ENCODE measurements at places on chromosomes 6 and 20.

DNA sequence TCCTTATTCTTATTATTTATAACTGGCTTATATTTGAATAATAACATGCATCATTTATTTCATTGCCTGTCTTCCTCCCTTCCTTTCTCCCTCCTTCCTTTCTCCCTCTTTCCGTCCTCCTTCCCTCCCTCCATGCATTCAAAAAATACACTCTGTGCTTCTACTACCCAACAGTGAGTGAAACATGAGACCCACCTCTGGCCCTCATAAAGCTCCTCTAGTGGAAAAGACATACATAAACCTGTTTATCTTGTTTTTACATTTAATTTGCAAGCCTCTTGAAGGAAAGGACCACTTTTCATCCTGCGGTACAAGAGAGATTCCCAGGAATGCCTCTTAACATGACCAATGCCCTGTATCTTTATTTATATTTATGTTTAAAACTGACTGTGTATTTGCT lies 21.8 kb upstream of the ISM1 start:
- no peak for ATAC-seq

- no peak for ATAC-seq
These were observed 17.8 kb downstream of the LRFN2 start for GRCh38 chr6:40569162-40569910.

DNA sequence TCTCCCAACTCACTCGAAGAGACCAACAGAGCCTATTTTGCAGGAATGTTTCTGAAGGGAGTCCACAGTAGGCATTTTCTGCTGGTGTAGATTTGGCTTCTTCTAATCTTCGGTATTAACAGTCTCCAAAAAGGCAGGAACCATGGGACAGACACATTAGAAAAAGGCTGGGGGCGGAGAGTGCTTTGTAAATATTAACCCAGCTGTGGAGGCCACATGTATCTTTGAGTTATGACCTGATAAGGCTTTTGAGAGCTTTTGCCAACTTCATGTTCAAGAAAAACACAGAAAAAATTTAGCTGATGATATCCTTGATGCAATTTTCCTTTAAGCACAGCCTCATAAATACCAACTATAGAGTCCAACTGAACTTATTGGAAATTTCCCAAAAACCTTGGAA lies 119.4 kb upstream of the TSHZ2 start:
- no peak for ATAC-seq

GRCh38 chr20:45115829-45116228 lies 855 bp upstream of the WFDC5 start:
- ATAC-seq, result no peak

DNA sequence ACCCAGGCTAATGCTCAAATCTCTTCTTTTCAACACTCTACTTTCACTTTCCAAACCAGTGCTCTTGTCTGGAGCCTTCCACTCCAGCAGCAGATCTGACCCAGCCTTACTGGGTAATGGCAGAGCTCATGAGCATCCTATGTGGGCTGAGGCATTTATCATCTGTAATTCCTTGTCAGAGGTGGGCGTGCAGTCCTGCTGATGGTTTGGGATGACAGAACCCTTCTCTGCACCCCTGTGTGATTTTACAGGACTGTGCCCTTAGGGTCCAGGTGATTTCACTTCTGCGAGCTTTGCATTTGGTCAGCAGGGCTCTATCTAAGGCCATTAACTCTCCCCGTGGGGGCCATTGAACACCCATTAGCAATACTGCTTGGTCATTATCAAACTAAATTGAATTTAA lies 55.4 kb downstream of the LAMA4 start:
- no peak for ATAC-seq

DNA sequence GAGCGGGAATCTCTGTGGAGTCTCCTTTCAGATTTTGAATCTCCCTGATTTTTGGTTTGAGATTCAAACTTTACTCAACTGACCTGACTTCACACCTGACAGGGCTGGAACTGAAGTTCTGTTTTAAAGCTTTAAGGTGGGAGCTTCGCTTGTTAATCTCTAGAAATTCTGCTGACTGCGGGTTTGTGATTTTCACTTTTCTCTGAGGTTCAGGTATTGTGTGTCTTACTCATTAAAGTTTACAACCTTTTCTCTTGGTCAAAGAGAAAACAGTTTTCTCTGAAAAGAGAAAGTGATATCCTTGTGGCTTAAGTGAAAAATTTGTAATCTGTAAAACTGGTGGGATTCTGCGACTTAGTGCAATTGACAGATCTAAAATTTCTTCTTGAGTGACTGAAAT lies 20.7 kb upstream of the IGF2R start:
- no peak for ATAC-seq

GRCh38 chr6:15256538-15257271 lies 10.8 kb downstream of the JARID2 start:
- no peak for ATAC-seq

DNA sequence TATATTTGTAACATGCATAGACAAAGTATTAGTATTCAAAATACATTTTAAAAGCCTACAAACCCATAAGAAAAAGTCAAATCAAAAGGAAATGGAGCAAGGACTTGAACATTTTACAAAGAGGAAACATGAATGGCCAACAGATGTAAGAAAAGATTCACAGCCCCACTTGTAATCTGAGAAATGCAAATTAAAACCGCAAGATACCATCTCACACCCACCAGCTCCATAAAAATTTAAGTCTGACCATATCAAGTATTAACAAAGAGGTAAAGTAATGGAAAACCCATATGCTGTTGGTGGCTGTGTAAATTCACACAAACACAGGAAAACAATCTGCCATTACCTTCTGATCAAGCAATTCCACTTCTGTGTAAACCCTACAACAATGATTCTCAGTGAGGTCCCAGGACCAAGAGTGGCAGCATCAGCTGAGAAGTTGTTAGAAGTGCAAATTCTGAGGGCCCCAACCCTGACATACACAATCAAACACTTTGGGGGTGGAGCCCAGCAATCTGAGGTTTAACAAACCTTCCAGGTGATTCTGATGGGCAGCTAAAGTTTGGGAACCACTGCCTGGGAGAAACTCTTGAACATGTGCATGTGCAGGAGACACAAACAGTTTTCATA lies 30.9 kb downstream of the BCL2L1 start:
- no peak for ATAC-seq

GRCh38 chr6:57262488-57262887 lies 40.4 kb upstream of the RAB23 start:
- ATAC-seq, result no peak

DNA sequence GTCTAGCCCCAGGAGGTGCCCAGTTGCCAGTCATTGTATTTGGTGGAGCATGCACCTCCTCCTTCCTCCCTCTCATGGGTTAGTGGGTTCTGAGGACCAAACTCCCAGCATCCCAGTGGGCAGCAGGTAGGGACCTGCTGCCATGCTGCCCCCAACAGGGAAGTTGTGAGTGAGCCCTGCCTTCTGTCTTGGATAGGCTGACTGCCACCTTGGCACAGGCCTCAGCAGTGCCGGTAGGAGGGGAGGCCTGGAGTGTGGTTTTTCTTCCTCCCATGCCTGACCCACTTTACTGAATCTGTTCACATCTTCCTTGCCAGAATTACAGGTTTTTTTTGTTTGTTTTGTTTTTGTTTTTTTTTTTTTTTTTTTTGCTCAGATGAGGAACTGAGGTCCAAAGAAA lies 24.5 kb downstream of the PLCG1 start:
- no peak for ATAC-seq

- no peak for ATAC-seq
These were observed 413.5 kb downstream of the PRKN start for GRCh38 chr6:162313922-162314660.

DNA sequence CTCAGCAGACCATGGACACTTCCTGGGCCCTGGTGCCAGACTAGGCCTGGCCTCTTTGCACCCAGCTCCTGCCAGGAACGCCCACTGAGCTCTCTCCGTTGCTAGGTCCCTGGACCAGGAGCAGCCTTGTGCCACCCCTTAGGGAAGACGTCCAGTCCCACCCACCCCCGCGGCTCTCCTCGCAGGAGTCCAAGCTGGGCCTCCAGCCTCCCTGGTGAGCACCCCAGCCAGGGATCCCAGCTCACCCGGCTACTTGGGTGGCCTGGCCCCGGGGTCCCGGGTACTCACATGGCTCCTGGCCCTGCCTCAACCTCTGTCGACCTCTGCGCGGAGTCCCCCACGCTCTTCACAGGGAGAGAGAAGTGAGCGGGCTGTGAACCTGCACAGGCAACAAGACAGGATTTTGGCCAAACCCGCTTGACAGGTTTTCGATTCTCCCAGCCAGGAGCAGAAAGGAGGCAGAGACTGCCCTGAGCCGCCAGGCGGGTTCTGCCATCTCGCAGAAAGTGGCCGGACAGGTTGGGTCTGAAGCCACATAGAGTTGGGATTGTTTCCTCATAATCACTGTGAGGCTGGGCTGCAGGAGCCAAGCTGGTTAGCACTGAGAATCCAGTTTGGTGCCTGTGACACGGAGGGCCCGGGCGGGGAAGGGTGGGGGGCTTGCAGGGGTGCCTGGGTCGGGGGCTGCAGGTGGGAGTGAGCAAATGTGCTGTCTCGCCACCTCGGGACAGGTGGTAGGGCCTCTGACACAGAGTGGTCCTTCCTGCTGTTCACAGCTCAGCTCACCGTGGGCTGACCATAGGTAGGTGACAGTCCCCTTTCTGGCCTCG lies at the start of gene RBBP8NL:
RBBP8NL (minus strand) TSS at position 368 of the 830 bp plus-strand sequence. CDS start 7,892 bp downstream, outside the sequence.
- ATAC-seq, result no peak

DNA sequence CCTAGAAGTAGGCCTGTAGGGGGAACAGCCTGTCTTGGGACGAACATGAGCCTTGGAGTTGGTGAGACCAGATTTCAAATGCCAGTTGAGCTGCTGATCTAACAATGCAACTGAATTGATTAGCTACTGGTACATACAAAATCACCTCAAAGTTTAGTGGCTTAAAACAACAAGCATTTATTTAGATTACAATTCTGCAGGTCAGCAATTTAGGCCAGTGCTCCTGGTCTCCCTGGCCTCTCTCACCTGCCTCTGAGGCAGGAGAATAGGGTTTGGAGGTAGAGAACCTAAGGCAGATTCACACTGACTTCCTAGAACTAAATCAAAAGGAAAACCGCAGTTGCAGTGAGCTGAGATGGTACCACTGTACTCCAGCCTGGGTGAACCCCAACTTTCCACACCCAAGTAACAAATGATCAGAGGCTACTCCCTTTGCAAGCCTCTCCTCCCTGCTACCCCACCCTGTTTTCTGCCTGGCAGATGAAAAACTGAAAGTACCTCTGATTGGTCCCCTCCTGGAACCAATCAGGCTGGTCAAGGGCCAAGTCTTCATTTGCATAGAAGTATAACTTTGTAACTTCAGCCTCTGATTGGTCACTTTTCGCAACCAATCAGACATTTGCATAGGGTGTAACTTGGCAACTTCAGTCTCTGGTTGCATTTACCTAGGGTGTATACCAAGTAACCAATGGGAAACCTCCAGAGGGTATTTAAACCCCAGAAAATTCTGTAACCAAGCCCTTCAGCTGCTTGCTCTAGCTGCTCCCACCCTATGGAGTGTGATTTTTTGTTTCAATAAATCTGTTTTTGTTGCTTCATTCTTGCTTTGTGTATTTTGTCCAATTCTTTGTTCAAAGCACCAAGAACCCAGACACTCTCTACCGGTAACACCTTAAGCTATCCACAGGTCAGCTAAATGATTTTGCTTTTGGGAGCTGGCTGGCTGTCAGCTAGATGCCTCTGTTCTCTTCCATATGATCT lies 8.1 kb upstream of the UBR2 start:
- peak; percentile 38 for ATAC-seq

DNA sequence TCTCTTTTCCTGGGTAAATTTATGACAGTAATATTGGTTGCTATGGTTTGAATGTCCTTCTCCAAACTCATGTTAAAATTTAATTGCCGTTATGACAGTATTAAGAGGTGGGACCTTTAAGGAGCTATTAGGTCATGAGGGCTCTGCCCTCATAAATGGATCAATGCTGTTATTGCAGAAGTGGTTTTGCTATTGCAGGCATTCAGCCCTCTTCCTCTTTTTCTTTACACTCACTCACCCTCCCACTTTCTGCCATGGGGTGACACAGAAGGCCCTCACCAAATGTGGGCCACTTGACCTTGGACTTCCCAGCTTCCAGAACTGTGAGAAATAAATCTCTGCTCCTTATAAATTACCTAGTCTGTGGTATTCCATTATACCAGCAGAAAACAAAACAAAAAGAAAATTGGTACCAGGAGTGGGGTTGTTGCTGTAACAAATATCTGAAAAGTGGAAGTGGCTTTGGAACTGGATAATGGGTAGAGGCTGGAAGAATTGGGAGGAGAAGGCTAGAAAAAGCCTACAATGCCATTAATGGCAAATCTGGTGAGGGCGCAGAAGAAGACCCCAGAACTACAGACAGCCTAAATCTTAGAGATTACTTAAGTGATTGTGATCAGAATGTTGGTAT lies 24.8 kb upstream of the IGF2R start:
- ATAC-seq, result no peak

GRCh38 chr6:22099231-22099630 lies 197.6 kb downstream of the PRL start:
- ATAC-seq, result no peak

DNA sequence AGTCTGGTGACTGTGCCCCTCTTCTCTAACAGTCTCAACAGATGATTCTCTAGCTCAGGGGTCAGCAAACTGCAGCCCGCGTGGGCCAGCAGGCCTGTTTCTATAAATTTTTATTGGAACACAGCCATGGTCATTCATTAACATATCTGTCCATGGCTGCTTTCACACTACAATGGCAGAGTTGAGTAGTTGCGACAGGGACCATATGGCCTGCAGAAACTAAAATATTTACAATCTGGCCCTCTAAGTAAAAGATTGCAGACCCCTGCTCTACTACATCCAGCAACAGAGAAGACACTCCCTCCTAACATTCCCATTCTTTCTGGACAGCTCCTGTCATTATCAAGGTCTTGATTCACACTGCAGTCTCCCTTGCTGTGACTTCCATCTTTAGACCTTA lies 45.2 kb downstream of the PLAGL2 start:
- no peak for ATAC-seq

DNA sequence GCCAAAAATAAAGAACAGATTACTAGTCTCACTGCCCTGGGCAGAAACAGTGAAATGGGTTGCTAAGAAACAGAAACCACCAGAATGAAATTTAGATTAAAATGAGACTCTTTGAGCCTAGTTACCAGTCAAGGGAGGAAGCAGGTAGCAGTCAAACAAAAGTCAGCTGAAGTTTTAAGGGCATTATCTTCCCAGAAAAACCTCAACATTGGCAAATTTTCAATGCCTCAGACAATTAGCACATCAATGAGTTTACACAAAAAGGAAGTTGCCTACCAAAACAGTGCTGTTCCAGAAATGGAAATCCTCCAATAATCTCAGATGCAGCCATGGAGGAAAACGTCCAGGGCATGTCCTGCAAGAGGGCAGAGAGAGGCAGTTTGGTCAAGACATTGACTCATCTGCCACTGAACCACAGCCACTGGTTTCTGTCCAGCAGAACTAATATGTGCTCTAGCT lies 399.7 kb upstream of the ADGRB3 start:
- no peak for ATAC-seq

Data from activated CD4-positive, CD25-positive, alpha-beta regulatory T cell treated with anti-CD3 and anti-CD28 coated beads, Interleukin-2, amount 50 U/mL, for 24 hours (primary cell).